T-helper 17 cell (primary cell): ENCODE measurements at places on chromosomes 13 and 19. TPM values are rescaled to one million over a fixed set of nuclear protein-coding genes. Genes with fewer than 3 reads are reported as not detected.

The CYP2F1 gene
- total RNA-seq, result 0.37 TPM

The CASP14 gene
- not detected for total RNA-seq

The EBI3 gene
- not detected for total RNA-seq

The PROZ gene
- total RNA-seq, result not detected

The CEACAM18 gene
- not detected for total RNA-seq

The GJB2 gene
- not detected for total RNA-seq

The RXFP2 gene
- total RNA-seq, result not detected

The HMG20B gene
- 36.7 TPM for total RNA-seq

The ZNF177 gene
- total RNA-seq, result 0.31 TPM

The CEACAM7 gene
- total RNA-seq, result not detected

The ENOX1 gene
- not detected for total RNA-seq

The RUBCNL gene
- total RNA-seq, result 0.13 TPM

The LIN7B gene
- total RNA-seq, result 4.7 TPM

The MAB21L1 gene
- not detected for total RNA-seq

The NPAS1 gene
- total RNA-seq, result 0.76 TPM

The MUC16 gene
- not detected for total RNA-seq

The ZNF550 gene
- total RNA-seq, result 8.5 TPM

The ZNF675 gene
- 19.5 TPM for total RNA-seq

The CEACAM1 gene
- total RNA-seq, result 10.0 TPM

The FFAR2 gene
- total RNA-seq, result 0.16 TPM

The ZNF345 gene
- total RNA-seq, result 8.2 TPM

The LGALS7B gene
- total RNA-seq, result not detected

The ZNF222 gene
- total RNA-seq, result 4.0 TPM

The ZNF575 gene
- 4.0 TPM for total RNA-seq
